Cerebellar cortex (tissue), 1 donor: ENCODE measurements at places on chromosomes 11 and 22.
A peak's percentile ranks its signal among the peaks of the same experiment; 100 is the strongest.

DNA sequence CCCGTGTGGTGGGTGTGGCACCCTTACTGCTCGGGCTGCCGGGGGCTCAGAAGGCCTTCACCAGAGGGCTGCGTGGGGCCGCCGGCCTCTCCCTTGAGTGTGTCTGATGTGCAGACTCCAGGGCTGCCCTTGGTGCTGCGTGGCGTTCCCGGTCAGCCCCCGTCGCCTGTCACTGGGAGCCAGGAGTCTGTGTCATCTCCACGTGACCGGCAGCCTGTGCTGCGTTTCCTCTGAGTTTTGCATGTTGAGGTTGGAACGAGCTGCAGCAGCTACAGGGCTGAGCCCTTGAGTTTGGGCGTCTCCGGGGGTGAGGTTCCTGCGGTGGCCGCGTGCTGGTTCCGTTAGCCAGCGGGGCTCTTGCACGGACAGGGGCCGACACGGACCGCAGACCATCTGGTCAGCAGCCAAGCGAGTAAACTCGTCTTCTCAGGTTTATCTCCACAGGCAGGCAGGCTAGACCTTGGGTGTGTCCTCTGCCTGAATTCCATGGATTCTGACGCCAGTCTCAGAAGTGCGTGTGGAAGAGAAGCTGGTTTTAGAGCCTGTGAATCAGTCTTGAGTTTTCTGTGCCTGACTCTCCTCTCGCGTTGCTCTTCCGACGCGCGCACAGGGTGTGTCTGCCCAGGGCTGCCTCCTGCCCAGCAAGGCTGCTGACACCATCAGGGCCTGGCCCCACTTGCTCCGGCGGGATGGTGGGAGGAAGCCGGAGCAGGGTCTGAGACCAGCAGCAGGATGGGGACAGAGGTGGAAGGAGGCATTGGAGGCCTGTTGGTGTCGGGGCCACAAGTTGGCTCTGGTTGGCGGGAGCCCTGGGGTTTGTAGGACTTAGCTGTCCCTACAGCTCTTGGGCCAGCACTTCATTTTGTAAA, 10.5 kb downstream of the PTDSS2 start:
- no peak for DNase-seq

DNA sequence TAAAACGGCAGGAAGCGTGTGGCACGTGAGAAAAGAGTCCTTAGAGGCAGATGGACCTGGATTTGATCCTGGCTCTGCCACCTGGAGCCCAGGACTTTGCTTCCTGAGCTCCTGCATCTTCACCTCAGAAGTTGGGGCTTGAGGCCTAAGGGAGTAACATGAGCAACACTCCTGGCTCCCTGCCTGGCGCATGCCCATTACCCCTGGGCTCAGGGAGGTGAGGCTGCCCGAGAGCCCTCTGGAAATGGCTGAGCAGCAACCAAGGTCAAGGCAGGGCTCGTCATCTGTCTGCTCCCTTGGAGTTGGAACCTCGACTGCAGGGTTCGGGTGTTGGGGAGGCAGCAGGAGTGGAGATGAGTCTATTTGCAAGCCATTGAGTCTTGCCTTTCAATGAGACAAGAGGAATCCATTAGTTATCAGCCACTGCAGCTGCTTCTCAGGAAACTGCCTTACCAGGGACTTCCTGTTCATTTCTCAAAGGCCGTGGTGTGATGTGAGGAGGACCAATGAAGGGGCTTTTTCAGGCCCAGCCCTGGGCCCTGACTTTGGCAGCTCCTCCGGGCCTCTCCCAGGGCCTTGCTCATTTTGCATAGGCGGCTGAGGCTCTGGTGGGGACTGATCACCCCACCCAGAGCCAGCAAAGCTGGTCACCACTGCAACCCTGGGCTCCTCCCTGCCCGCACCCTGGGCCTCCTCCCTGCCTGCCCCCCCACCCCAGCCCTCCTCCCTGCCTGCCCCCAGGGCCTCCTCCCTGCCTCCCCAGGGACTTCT, 6.4 kb downstream of the FADS2 start:
- DNase-seq: peak; percentile 39

GRCh38 chr22:25542720-25543402, 21.6 kb upstream of the GRK3 start:
- no peak for DNase-seq

GRCh38 chr11:1387961-1388762, 1.6 kb upstream of the BRSK2 start:
- DNase-seq: no peak

DNA sequence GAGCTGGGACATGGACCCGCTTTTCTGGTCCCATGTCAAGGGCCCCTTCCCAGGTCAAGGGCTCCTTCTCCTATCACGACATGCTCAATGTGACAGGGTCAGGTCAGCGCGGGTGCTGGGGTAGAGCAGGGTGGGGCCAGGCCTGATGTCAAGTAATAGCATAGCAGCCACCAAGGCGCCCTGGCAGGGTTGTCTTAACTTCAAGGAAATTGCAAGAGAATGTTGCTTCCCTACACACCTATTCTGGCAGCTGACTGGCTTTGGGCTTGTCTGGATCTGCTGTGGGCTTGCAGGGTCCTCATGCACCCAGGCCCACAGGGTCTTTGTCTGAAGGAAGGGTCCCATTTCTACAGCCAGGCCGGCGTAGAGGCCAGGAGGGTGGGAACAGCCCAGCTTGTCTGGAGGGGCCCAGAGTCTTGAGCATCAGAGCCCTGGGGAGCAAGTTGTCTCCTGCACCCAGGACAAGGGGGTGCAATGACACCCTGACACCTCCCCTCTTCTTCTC, 71.4 kb downstream of the BUD13 start:
- DNase-seq: no peak

DNA sequence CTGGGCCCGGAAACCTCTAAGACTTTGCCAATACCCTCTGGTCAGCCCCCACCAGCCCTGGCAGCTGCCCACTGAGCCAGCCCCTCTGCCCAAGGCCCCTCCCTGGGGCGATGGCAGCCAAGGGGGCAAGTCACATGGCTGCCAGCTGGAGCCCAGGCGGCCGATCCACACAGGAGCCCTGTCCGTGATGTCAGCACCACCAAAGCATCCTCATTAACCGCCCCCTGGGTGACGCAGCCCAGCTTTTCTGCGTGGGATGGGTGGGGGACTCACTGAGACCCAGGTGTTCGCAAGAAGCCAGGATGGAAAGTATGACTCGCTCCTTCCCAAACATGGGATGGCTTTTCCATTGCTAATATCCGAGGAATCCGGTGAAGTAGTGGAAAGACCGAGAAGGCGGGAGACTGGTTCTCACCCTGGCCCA, 46.6 kb upstream of the WNT7B start:
- no peak for DNase-seq

DNA sequence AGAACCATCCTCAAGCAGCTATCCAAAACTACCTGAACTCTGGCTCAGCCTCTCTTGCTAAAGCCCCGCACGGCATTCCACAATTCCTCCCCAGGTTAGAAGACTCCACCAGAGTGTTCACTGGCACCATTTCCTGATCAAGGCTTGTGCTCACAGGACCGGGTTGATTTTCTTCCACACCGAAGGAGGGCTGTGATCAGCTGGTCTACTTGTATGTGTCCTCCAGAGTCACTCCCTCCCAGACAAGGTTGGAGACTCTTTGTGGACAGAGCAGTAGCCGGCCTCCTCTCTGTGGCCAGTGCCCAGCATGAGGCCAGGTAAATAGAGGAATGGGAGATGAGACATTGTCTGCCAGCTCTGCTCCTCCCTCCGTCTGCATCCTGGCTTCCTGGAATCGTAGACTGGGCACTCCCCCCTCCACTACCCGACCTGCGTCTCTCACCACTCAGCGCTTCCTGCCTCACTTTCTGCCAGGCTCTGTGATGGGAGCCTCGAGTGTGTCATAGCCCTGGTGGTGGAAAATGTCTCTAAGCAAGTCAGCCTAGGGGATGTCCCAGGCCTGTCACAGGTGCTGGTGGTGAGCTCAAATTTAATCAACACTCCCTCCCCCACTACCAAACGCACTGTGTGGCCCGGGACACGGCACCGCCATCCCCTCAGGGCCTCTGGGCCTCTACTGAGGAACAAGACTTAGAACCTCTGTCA, 12.5 kb upstream of the TMPRSS6 start:
- no peak for DNase-seq
